ENCODE measurements at places on chromosomes 3 and 15. TPM values are rescaled to one million over a fixed set of nuclear protein-coding genes. Genes with fewer than 3 reads are reported as not detected.

Gene CFAP100
- not detected for total RNA-seq

DNA sequence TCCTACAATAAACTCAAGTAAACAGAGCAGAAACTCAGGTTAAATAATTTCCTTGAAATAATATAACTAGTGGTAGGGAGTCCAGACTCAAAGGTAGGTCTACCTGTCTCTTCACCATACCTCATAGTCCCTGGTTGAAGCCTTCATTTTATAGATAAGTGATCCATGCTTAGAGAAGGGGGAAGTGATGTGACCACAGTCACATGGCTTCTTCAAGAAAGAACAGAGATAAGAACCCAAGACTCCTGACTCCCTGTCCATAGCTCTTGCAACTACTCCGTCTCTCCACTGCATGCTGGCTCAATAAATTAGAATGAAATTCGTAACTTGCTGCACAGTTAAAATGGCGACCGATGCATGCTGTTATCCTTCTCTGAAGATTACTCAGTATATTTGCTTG lies 11.0 kb upstream of the C15orf61 start:
- DNase-seq = no peak

Gene EEF1AKMT4
- total RNA-seq = 2.8 TPM

GRCh38 chr3:10380906-10381305 lies 60.0 kb upstream of the SEC13 start:
- DNase-seq = no peak

Gene ACKR2
- 8.9 TPM for total RNA-seq

DNA sequence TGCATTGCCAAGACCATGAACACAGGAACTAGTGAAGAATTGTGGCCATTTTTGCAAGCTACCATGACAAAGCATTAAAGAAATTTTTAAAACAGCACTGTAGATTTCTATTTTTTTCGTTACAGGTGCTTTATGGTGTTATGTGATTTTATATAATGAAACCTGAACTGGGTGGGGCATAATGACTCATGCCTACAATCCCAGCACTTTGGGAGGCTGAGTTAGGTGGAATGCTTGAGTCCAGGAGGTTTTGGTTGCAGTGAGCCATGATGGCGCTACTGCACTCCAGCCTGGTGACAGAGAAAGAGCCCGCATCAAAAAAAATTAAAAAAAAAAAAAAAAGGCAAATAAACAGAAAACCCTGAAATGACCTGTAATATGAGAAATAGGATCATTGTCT lies 846.7 kb downstream of the EPHA3 start:
- DNase-seq = no peak

Gene ITIH1
- total RNA-seq = 0.22 TPM

- DNase-seq = no peak
Measured at GRCh38 chr3:133592843-133593242, 19.4 kb downstream of the CDV3 start.

- DNase-seq = no peak
Measured at GRCh38 chr3:133977568-133977967, 52.2 kb downstream of the SLCO2A1 start.

DNA sequence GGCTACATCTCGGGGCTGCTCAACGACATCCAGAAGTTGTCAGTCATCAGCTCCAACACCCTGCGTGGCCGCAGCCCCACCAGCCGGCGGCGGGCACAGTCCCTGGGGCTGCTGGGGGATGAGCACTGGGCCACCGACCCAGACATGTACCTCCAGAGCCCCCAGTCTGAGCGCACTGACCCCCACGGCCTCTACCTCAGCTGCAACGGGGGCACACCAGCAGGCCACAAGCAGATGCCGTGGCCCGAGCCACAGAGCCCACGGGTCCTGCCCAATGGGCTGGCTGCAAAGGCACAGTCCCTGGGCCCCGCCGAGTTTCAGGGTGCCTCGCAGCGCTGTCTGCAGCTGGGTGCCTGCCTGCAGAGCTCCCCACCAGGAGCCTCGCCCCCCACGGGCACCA lies 17.0 kb downstream of the ANKRD63 start:
- no peak for DNase-seq

GRCh38 chr15:61364871-61365270 lies 135.8 kb upstream of the RORA start:
- peak; percentile 23 for DNase-seq

Gene KCNMB3
- total RNA-seq = 3.7 TPM

All from kidney (tissue), 22 donors.